ENCODE measurements at places on chromosomes 3 and 15.

DNA sequence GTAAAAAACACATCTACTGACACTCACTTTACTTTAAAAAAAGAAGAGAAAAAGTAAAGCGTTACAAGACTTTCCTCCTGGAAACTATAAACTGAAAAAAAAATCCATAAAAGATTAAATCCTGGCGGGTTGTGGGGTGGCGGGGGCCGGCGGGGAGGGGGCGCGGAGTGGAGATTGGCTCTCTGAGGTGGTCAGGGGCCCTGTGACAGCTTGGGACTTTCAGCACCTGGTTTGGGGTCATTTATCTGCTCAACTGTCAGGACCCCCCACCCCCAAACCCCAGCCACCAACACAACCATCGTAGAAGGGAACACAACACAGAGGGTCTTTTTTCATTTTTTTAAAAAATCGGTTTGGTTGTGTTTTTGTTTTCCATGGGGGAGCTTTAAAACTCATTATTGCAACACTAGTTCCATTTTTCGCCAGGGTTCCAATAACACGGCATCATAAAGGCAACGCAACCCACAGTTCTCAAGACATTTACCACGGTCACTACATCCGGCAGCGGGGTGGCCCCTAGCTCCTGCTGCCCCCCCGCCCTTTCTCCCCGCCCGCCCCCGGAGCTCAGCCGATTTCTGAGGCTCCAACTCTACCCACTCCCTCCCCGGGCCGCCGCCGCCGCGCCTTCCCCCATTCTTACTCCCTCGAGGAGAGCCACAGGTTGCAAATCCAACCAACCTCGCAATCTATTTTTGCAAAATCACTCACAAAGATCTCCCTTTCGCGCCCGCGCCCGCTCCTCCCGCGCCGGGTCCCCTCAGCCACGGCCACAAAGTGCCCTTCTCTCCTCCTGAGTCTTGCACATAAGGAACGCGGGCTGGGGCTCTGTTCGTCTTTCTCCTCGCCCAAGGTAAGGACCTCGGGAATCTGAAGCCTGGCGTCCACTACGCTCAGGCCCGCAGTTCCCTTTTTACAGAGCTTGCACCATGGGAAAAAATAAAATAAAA, 1.8 kb downstream of the BCL6 start:
- DNase-seq, result peak; percentile 64

GRCh38 chr3:144636833-144637232, 665.2 kb downstream of the DIPK2A start:
- DNase-seq, result no peak

GRCh38 chr15:48411971-48412591, 80.9 kb downstream of the DUT start:
- DNase-seq, result peak; percentile 95

- DNase-seq, result peak; percentile 8
Measured at GRCh38 chr3:107767897-107768605, 245.3 kb downstream of the BBX start.

DNA sequence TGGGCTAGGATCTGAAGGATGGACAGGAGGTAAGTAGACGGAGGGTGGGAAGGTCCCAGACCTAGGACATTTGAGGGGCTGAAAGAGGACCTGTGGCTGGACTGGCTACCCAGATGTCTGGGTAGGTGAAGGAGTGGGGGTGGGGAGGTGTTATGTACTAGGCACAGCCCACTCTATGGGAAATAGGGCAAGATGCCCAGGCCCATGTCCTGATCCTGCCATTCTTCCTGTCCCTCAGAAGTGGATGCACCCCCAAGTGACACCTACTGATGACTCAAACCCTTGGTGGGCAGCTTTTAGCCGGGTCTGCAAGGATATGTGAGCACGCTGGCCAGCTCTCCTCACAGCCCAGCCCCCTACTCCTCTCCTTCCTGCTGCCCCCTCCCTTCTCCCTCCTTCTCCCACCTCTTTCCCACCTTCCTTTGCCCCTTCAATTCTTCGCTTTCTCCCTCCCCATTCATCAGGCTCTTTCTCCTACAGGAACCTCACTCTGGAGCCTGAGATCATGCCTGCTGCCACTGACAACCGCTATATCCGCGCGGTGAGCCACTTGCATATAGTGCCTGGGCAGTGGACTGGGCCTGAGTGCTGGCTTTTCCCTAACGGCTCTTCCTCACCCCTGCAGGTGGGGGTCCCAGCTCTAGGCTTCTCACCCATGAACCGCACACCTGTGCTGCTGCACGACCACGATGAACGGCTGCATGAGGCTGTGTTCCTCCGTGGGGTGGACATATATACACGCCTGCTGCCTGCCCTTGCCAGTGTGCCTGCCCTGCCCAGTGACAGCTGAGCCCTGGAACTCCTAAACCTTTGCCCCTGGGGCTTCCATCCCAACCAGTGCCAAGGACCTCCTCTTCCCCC, 5.2 kb downstream of the ACY1 start:
- DNase-seq, result no peak

GRCh38 chr3:14346642-14347041, 55.8 kb upstream of the SLC6A6 start:
- DNase-seq, result no peak

- peak; percentile 48 for DNase-seq
Measured at GRCh38 chr3:138188013-138188730, 1.1 kb downstream of the ARMC8 start.

GRCh38 chr3:51354172-51354571, 30.9 kb upstream of the MANF start:
- DNase-seq, result no peak

DNA sequence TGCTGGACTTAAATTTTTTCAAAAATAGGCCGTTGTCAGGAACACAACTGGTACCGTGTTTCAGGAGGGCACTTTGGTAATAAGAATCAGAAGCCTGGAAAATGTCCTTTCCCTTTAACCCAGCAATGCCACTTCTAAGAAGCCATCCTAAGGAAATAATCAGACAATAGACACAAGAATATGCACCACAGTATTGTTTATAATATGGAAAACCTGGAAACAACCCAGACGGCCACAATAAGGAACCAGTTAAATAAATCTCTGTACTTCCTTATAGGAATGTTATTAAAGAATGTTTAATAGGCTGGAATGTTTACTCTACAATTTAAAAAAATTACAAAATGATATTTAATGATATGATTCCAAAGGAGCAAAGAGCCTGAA, 30.4 kb upstream of the ATP1B3 start:
- peak; percentile 28 for DNase-seq

DNA sequence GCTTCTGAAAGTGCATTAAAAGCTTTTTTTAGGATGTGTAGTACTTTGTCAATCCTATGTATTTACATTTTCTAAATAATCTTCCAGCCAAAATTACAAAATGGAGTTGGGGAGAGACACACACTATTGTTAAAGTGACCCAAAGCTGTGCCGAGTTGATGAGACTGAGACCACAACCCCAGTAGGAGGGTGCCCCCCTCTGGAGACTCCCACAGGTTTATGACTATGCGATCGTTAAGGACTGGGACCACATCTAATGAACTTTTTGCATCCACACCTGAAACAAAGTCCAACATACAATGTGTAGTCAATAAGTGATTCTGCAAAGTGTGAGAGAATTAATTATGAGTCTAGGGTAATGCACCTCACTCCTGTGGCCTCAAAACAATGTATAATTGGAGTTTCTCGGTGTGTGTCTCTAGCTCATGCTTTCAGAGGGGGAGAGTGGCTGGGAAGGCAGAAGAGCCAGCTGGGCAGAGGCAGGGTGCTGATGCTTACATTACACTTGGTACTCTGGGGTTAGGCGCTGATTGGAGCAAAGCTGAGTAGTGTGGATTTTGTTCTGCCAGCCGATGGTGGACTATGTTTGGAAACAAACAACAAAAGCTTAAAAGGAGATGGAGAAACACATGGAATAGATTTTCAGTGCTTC, 102.8 kb downstream of the KCNH8 start:
- DNase-seq, result no peak

- no peak for DNase-seq
Measured at GRCh38 chr3:10482631-10483363, 22.6 kb downstream of the ATP2B2 start.

- DNase-seq, result peak; percentile 58
Measured at GRCh38 chr3:98985431-98985830, 83.9 kb upstream of the DCBLD2 start.

DNA sequence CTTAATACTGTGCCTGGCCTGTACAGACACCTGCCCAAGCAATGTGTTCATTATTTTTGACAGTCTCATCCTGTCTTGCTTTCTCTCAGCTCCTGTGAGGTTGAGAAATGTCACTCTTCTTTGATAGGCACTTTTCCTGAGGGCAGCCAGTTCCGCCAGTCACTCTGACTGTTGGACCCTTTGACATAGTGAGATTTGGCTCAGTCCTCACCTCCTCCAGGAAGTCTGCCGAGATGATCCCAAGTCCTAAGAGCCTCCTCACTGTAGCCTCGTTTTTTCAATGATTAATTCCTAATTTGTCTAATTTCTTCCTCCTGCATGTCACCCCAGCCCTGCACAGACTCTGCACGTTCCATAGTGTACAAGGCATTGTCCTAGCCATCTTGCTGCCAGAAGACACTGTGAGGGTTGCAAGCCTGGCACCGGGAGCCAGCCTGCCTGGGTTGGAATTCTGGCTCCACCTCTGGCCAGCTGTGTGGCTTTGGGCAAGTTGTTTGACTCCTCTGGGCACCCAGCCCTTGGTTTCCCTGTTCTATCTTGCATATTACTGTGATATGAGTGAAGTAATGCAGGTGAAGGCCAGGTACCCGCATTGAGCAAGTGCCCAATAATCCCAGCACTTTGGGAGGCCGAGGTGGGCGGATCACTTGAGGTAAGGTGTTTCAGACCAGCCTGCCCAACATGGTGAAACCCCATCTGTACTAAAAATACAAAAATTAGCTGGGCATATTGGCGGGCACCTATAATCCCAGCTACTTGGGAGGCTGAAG, 24.3 kb downstream of the RPLP1 start:
- no peak for DNase-seq

DNA sequence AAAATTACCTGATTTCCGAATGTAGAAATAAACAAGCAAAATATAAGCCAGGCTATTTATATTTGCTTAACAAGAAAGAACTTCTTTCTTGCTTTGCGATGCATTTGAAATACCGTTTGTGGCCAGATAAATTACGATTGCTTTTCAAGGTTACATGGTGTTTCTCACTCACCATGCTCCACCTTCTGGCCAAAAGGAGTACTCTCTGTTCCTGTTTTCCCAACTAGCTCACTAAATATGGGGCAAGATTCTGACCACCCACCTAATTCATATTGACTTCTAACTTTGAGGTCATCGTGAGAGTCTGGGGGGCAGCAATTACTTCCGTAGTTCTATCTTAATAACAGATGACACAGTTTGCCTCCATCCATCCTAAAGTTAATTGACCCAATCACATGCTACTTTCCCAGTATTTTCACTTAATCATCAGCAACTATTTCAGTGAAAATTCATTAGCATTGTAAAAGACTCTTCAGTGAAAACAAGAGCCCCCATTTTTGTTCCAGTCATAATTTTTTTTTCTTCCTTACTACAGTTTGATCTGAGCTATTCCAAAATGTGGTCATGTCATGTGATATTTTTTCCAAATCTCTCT, 25.9 kb downstream of the ACP3 start:
- peak; percentile 82 for DNase-seq

DNA sequence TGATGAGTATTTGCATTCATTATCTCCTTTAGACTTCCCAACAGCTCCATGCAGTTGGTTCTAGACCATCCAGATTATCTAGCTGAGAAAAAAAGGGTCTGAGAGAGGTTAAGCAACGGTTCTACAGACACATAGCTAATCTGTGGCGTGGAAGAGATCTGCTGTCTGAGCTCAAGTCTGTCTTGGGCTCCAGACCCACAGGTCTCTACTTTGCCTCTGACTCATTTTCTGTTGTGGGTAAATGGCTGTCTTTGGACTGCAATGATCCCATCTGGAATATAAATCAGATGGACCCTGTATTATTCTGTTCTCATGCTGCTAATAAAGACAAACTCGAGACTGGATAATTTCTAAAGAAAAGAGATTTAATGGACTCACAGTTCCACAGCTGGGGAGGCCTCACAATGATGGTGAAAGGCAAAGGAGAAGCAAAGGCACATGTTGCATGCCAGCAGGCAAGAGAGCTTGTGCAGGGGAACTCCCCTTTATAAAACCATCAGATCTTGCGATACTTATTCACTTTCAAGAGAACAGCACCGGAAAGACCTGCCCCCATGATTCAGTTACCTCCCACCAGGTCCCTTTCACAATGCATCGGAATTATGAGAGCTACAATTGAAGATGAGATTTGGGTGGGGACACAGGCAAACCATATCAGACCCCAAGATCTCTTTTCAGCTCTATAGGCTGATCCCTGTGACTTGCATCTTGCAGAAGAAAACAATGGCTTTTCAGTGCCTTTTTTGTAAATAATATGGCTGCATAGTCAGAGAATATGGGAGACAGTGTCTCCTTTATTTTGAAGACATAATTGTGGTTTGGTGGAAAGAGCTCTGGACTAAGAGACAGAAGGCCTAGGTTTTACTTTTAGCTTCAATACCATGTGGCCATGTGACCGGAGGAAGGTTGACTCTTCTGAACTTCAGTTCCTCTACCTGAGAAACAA, 24.7 kb downstream of the CEMIP start:
- no peak for DNase-seq
